ENCODE measurements at places on chromosomes 2 and 18.

GRCh38 chr2:3294069-3294468 lies 83.5 kb downstream of the EIPR1 start:
- no peak for DNase-seq

DNA sequence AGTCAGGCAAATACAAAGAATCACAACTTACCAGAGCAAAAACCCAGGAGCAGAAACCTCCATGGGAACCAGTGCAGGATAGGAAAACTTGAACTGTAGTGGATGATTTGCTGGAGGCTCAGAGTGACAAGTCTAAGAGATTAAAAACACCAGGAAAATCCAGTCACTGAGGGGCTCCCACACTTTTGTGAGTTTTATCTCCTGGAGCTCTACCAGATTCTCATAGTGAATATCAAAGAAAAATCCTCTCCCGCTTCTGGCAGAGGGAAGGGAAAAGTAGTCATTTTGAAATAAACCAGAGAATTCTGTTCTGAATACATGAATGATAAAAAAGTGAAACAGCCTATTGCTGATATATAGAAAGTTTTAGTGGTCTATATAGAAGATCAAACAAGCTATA lies 23.1 kb downstream of the NABP1 start:
- DNase-seq, result no peak

DNA sequence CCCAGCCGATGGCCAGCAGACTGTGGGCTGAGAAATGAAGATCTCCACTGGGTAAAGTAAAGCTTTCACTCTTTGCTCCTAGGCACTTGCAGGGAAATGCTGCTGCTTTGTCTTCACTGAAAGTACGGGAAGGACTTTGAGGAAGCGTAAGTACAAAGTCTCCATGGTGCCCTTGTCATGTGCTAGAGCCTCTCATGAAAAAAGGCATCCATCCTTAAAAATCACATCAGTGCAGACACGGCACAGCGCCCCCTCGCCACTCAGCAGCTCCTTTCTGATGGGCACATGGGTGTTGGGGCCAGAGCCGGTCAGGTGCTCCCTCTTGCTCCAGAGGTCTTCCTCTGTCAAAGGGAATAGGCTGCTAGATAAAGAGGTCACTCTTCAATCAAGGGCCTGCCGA lies 109.0 kb upstream of the STPG4 start:
- no peak for DNase-seq

DNA sequence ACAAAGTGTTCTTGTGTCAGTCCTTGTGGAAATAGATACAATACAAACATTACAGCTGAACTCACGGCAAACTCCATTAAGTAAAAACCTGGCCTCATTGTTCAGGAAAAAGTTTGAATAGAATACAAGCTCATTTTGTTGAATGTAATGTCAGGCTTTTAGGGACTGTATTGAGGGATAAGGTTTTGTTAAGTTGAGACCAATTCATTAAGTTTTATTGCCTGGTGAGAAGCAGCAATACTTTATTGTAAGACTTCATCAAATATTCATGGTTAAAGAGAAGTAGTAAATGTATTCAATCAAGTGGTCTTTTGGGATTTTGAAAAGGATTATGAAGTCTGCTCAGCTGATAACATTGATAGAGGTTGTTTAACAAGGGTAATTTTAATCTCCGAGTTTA lies 35.4 kb upstream of the METAP1D start:
- no peak for DNase-seq

GRCh38 chr2:96470636-96471035 lies 34.5 kb downstream of the NEURL3 start:
- peak; percentile 39 for DNase-seq

GRCh38 chr2:190119923-190120590 lies 57.5 kb upstream of the MSTN start:
- DNase-seq, result no peak

DNA sequence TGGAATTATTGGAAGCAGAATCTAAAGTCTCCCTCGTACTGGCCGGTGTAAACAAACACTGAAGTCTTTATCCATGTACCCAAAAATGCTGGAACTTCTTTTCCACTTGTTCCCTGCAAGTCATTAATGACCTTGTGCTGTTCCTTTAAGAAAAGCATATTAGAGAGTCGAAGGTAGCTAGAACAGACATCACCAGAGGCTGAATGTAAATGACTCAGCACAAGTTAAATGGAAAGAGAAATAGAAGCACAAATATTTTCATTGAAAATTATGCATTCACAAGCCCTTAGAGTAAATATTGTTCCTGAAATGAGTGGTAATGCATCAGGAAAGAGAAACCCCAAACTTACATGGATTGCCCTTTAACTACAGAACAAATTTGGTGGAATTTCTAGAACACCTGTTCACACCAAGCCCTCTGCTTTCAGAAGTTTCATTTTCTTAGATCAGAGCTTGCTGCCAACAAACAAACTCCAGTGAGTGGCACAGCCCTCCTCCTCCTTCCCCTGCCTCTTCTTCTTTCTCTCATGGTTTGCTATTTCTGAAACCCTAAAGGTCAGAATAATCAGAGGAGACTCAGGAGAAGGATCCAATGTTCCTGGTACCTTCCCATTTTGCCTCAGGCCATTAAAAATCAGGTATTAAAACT lies 264.3 kb downstream of the TXNL1 start:
- DNase-seq, result no peak

DNA sequence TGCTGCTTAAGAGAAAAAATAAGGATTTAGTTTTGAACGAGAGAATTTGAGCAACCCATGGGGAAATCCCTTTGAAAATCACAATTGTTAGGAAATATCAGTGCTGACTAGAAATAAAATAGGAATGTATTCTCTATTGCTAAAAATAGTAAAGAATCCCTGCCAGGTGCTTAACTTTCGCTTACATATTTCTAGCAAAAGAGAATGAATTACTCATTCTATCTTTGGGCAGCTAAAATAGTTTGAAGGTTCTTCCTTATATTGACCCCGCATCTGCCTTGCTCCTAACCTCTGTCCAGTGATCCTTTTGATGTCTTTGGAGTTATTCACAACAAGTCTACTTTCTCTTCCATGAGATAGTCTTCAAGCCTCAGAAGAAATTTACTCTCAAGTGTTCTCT lies 103.8 kb downstream of the PLCL1 start:
- DNase-seq, result no peak

DNA sequence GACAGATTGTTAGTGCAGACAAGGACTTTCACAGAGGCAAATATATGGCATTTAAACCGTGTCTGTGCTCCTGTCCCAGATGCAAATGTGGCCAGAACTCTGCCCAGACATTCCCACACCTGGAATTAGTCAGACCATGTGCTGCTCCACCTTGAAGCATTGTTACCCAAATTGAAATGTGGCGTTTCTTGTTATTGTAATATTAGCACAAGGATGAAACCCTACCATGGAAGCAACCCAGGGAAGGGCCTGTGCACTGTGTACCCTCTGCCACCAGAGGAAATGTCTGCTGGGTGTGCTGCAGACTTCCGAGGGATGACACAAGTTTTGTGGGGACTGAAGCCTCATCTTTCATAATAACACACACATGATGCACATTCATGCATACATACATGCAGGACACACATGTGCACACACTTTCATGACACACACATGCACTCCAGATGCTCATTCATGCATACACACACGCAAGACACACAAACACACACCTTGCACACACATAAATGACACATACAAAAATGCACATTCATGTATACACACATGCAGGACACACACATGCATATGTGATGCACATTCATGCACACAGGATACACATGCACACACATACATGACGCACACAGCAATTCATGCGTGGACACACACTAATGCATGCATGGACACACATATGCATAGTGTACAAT lies 133.2 kb upstream of the SNTG2 start:
- no peak for DNase-seq

DNA sequence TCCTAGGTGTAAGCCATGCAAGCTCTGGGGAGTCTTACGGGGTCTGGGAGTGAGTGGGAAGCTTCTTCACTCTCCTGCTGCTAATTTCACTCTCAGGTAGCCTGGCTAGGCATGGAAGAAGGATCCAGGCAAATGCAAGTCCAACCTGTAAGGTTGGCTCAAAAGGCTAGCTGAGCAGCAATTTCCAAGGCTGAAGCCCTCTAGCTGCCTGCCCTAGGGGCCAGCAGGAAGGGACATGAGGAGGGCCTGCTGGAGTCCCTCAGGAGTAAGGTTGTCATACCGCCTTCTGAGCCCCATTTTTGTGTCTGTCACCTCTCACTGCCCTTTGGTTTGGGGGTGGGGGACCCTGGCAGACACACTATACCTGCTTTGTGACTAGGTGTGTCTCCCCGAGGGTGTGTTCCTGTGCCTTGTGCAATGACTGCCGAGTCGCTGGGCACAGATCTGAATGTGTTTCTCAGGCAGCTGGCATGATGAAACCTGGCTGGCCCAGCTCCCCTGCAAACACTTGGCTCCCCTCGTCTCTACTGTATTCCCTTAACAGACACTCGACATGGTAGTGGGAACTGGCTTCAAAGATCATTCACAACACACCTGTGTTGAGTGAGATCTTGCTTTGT lies 123.9 kb upstream of the FAM136A start:
- no peak for DNase-seq

GRCh38 chr2:206614811-206615210 lies 27.5 kb upstream of the FAM237A start:
- no peak for DNase-seq

GRCh38 chr18:63187791-63188460 lies 131.6 kb downstream of the BCL2 start:
- no peak for DNase-seq

- DNase-seq, result no peak
Measured at GRCh38 chr2:423479-423878, 135.6 kb upstream of the ALKAL2 start.

DNA sequence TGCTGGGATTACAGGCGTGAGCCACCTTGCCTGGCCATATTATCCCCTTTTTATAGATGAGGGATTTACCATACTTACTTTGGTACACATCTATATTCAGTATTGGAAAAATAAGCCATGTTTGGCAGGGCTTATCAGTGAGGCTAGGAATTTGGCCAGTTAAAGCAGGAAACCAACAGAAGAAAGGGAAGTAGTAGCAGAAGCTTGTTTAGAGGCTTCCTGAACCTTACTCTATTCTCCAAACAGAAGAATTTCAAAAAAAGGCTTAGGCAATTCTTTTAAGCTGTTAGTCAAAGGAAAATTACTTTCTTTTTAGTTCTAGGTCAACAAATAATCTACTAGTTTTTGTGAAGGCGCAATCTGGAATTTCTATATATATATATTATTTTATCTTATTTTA lies 3.2 kb upstream of the GLS start:
- no peak for DNase-seq

GRCh38 chr18:9575558-9575957 lies 38.8 kb downstream of the PPP4R1 start:
- DNase-seq, result peak; percentile 15

- no peak for DNase-seq
Measured at GRCh38 chr2:234879671-234880455, 72.0 kb upstream of the SH3BP4 start.

DNA sequence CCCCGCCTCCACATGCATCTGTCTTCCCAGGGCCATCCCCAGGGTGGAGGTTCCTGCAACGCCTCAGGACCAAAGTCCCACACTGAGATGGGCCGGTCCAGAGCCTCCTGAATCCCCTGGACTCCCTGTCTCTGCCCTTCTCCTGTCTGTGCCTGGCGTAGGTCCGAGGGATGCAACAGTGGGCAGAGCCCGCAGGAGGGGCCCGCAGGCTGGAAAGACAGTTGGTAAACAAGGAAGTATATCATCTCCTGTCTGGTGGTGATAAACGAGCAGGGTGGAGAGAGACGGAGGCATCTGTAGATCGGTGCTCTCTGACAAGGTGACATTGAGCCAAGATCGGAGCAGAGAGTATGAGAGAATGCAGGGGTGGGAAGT lies 72.6 kb upstream of the RAB6C start:
- no peak for DNase-seq

DNA sequence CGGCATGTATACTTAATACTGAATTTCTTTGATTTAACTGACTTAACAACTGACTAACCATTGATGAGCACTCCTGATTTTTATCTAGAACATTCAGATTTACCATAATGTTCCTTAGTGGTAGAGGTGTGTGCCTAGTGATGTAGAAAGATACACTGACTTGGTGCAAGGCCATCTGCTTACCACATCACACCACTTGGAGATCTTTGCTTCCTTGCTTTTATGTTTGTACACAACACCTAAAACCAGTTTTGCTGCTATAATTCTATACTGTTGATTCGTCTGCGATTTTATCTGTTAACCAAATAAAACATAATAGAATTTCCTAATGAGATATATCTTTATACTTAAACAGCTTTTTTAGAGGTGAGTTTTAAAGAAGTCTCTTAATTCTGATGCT lies 3.9 kb upstream of the FARP2 start:
- no peak for DNase-seq

GRCh38 chr2:36464006-36464721 lies 108.6 kb downstream of the CRIM1 start:
- no peak for DNase-seq

DNA sequence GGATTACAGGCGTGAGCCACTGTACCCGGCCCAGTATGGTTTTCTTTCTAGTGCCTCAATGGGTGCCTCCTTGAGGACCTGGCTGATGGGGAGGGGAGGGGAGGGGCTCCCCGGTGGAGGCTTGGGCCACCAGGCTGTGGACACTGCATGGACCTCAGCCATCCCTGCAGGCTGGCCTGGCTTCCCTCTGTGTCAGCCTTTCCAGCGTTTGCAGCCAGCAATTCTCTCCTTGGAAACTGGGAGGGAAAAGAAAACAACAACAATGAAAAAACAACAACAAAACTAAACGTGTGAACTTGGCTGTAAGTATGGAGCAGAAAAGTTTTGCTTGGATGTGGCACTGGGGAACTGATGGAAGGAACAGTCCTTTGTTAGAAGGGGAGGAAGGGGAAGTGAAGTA lies 159.3 kb downstream of the GLI2 start:
- no peak for DNase-seq

DNA sequence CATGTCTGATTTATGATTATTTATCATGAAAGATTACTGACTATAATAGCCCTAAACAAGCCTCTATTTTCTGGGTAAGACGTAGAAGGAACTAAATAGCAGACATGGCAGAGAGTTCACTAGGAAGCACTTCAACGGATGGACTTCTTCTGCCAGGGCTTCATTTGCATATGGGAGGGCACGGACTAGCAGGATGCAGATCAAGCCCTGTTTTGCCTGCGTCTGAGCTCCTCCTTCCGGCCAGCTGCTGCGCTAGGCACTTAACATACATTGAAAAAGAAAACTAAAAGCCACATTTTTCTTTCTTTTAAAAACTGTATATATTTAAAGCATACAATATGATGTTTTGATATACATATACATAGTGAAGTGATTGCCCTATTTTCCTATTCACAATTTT lies 340.0 kb upstream of the MEX3C start:
- DNase-seq, result no peak

DNA sequence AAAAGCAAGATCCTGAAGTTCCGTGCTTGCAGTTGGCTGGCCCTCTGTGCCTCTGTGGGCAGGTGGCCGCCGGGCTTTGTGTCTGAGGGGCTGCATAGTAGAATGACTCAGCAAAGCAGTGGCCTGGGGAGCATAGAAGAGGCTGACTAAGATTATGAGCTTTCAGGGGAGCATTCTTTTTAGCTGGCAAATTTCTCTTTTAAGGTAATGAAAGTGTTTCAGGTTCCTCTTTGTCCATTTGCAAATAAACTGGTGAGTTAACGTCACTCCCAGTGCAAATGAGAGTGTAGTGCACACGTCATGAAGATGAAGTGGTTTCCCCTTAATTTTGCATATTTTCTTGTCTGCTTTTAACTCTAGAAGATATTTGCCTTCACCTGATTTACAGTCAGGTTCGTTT lies 98.6 kb downstream of the BCL2L11 start:
- peak; percentile 42 for DNase-seq

GRCh38 chr2:150036622-150037021 lies 449.0 kb upstream of the MMADHC start:
- DNase-seq, result no peak

- no peak for DNase-seq
Measured at GRCh38 chr2:62663411-62663810, 42.1 kb upstream of the EHBP1 start.
